Hair follicular keratinocyte (primary cell): ENCODE measurements at places on chromosomes 16 and 17. TPM values are rescaled to one million over a fixed set of nuclear protein-coding genes. Genes with fewer than 3 reads are reported as not detected.

CD300E gene
- not detected in 2 replicates for total RNA-seq

TAC4 gene
- not detected in 2 replicates for total RNA-seq

HSD3B7 gene
- total RNA-seq = 7.9 and 10.3 TPM in 2 replicates

CCL14 gene
- total RNA-seq = not detected in 2 replicates

RMI2 gene
- 11.7 and 17.4 TPM in 2 replicates for total RNA-seq

OR3A3 gene
- not detected in 2 replicates for total RNA-seq

C16orf96 gene
- not detected in 2 replicates for total RNA-seq

C16orf92 gene
- total RNA-seq = not detected in 2 replicates

CDC6 gene
- 13.6 and 40.7 TPM in 2 replicates for total RNA-seq

CTRB2 gene
- not detected in 2 replicates for total RNA-seq

ALOXE3 gene
- total RNA-seq = 1.0 and 8.8 TPM in 2 replicates

TERB1 gene
- total RNA-seq = not detected in 2 replicates

GUCY2D gene
- 0.04 and 0.16 TPM in 2 replicates for total RNA-seq

TNP2 gene
- not detected in 2 replicates for total RNA-seq

PLXDC1 gene
- 0.08 TPM in 1 of 2 replicates, not detected in the other for total RNA-seq

PLLP gene
- total RNA-seq = 9.0 and 12.4 TPM in 2 replicates

SDR42E1 gene
- 10.1 and 15.1 TPM in 2 replicates for total RNA-seq

RNF43 gene
- total RNA-seq = 10.1 and 11.5 TPM in 2 replicates

CNTROB gene
- total RNA-seq = 20.6 and 21.9 TPM in 2 replicates

SLFN13 gene
- total RNA-seq = 2.7 and 4.6 TPM in 2 replicates

KRT36 gene
- total RNA-seq = not detected in 2 replicates
